AG10803 (cell line): ENCODE measurements at places on chromosomes 5 and 9.
A peak's percentile ranks its signal among the peaks of the same experiment; 100 is the strongest.

DNA sequence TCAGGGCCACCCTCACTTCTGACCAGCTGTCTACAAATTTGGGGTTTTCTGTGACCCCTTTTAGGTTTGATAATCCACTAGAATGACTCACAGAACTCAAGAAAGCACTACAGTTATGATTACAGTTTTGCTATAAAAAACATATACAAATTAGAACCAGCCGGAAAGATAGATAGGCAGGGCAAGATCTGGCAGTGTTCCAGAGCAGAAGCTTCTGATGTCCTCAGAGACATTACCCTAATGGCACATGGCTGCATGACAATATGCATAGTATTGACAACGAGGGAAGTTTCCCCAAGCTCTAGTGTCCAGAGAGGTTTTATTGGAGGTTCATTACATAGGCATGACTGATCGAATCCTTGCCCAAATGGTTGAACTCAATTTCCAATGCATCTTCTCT, 158.1 kb downstream of the RAB3C start:
- DNase-seq: no peak

- DNase-seq: peak; percentile 14
Observed at GRCh38 chr9:79382458-79382857, 189.3 kb upstream of the TLE4 start.

- peak; percentile 37 for DNase-seq
Observed at GRCh38 chr9:72480921-72481320, 40.5 kb upstream of the TMC1 start.

GRCh38 chr5:87079219-87079618, 188.5 kb upstream of the RASA1 start:
- no peak for DNase-seq

DNA sequence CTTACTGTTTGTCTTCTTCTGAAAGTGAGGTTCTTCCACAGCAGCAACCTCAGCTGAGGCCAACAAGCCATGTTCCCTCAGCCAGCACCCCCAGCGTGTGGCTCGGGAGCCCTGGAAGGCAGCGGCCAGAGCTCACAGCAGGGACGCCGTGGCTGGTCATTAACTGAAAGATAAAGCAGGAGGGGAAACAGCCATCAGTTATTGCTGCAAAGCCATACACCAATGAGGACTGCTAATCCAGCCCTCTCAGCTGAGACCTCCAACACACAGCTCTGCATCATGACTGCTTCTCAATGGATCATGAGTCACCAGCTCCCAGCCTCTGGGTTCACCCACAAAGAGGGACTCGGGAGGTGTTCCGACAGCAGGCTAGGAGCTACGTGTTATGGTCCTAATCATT, 24.3 kb downstream of the ABCA1 start:
- no peak for DNase-seq

- DNase-seq: peak; percentile 0
Observed at GRCh38 chr9:19641046-19641445, 147.8 kb downstream of the SLC24A2 start.

DNA sequence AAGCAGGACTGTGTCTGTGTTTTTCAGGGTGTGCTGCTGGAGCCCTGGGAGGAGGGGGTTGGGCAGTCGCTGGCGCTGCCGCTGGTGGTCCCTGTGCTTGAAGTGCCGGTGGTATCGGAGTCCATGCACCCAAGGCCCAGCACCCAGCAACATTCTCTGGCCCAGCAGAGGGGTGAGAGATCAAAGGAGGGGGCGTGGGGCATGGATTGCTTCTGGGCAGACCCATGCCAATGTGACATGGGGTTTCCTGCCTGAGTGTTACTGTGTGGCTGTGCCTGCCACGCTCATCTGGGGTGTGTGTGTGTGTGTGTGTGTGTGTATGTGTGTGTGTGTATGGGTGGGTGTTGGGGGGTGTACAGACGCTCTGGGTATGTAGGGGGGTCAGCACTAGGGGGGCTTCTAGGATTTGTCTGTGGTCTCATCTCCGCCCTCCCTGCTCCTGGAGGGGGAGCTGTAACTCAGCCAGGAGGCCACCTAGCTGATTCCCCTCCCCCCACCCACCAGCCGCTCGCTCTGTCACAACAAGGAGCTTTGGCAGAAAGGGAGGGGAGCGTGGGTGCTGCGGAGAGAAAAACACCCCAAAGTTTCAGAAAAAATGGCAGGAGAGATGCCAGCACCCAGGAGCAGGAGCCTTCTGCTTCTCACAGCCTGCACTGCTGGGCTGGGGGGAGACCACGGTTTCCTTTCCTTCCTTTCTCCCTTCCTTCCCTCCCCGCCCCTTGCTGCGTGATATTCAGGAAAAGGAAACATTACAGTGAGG, 35.9 kb upstream of the HSPA9 start:
- no peak for DNase-seq

GRCh38 chr5:123085638-123086286, 3.3 kb upstream of the PRDM6 start:
- DNase-seq: no peak

GRCh38 chr5:143228597-143229293, 174.7 kb downstream of the NR3C1 start:
- DNase-seq: no peak

DNA sequence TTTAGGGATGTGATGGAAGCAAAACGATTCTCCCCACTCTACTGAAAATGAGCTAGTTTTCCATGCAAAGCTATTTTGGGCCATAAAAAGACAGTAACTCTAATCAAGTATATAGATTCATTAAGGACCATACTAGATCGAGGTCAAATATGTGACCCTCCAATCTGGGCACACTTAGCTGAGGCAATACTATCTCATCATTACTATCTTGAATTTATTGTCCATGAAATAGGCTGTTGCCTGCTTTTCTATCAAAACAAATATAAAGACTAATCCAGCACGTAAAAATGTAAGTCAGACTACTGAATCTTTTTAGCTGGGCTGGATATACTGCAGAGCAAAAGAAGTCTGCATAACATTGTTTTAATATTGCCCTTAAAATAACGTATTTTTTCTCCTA, 943.1 kb downstream of the NR2F1-AS1 start:
- no peak for DNase-seq

GRCh38 chr5:56264417-56265025, 31.4 kb upstream of the ANKRD55 start:
- peak; percentile 47 for DNase-seq

DNA sequence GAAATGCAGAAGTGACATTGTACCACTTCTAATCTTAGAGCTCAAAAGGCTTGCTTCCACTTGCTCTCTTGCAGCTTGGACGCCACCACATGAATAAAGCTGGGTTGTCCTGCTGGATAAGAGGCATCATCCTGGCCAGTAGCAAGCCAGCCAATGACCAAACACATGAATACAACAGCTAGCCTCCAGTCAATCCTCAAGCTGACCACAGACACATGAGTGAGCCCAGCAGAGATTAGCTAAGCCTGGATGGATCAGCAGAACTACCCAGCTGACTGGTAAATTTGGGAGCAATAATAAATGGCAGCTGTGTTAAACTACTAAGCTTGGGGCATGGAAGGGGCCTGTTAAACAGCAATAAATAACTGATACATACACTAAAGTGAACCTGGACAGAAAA, 121.1 kb upstream of the SLC12A2 start:
- no peak for DNase-seq

- peak; percentile 86 for DNase-seq
Observed at GRCh38 chr5:79011219-79011836, 26.2 kb upstream of the ARSB start.

DNA sequence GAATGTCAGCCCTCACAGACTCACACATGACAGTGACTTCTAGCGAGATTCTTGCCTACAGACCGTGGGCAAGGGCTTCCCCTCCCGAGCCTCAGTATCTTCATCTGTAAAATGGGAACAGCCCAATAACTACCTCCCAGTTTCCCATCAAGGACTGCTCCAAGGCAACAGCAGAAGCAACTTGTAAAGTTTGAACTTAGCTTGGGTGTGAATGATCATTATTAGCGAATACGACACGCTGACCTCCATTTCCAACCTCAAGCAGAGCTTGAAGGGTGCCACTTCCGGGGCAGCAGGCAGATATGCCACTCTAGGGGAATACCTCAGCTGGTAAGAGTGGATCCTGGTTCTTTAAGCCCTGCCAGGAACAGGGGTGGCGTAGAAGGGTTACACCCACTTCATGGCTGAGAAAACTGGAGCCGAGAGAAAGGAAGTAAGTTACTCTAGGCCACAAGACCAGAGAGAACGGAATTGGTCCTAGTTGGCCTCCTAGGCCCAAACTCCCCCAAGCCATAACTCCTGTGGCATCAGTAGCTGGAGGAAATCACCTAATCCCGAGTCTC, 2.0 kb downstream of the RNF44 start:
- peak; percentile 23 for DNase-seq

- peak; percentile 53 for DNase-seq
Observed at GRCh38 chr5:68843624-68844364, 250.0 kb upstream of the SLC30A5 start.

DNA sequence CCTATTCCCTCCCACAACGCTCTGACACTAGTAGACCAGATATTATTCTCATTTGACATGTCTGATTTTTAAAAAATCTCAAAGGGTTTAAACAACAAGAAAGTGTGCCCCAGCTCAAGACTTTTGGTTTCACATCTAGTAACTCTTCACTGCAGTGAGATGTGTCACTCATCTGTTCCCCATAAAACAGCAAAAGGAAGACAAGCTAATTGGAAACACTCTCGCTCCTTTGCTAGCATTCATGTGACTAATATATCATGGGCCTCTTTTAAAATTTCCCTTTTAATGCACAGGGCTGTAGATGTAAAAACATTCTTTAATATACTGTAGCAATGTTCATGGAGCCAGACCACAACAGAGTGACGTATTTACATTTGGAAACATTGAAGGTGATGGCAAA, 372.6 kb downstream of the ZNF608 start:
- DNase-seq: no peak

DNA sequence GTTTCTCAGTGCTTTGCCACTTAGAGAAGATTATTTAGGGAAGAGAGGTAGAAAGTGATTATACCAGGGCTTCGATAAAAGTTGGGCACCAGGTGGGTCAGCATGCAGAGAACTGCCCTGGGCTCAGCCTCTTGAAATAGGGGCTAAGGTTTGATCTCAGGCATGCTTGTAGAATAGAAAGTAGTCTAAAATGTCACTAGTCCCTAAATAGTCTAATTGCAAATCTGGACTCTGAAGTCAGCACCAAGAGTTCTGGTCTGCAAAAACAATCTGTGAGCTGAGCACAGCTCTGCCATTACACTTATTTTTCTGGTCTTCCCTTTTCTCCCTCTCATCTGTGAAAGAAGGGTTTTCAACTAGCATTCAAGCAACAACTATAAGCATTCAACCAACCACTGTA, 248.0 kb downstream of the SMARCA2 start:
- no peak for DNase-seq

GRCh38 chr5:17218353-17219005, 1.0 kb downstream of the BASP1 start:
- peak; percentile 82 for DNase-seq

DNA sequence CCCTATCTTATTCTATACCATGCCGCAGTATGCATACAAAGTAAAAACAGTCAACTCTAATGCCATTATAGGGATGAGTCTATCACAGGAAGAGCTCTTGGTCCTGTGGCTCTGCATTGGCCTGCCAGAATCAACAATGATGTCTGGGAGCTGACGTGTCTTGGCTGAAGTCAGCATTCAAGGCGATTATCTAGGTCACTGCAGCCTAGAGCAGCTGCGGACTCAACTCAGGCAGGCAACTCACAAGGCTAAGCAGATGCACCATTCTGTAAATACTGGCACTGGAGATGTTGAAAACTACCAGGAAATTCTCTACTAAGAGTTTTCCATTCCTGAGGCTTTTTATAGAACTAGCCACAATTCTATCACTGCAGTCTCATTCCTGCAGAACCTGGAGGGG, 13.3 kb downstream of the SPATA9 start:
- DNase-seq: peak; percentile 91

DNA sequence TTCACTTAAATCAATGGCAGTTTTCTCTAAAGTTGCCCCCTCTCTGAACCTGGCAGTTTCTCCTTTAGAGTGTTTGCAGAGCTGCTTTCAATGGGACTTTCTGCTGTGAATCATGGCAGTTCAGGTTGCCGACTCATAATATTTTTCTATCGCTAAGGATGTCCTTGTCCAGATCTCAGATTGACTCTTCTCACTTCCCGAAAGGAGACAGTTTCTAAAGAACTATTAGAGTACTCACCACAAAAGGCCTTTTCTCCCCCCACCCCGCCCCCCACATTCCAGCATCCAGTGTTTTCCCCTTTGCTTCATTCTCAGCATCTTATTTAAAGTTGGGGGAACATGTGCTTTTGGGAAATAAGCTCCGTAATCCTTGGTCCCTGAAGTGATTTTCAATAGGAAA, 443.5 kb upstream of the KLF4 start:
- DNase-seq: peak; percentile 55

GRCh38 chr5:62000646-62001045, 305.4 kb upstream of the KIF2A start:
- DNase-seq: no peak

DNA sequence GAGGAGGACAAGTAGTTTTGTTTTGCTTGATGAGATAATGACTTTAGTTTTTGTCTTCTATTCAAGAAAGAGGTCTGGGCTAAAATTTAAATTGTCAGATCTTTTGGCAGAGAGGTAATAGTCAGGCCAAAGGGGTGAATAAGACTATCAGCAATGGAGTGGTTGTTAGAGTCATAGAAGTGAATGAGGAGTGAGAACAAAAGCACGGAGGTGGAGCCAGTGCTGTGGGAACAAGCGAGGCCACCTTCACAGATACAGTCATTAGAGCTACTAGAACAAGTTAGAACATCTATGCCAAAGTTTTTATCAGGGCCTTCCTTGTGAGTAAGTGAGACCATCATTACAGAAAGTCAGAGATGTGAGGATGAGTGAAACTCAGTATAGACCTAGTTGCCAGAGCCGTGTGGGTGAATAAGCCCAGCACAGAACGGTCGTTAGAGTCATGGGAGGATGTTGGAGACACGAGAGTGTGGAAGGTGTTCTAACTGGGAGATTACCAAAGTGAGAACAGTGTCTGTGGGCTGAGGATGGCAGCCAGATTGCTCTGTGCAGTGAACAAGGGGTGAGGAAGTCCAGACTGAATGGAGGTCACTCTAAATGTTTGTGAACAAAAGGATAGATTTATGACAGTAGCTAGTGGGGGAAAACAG, 135.1 kb downstream of the RPS23 start:
- no peak for DNase-seq

GRCh38 chr5:44900273-44900954, 91.7 kb downstream of the MRPS30 start:
- DNase-seq: no peak

DNA sequence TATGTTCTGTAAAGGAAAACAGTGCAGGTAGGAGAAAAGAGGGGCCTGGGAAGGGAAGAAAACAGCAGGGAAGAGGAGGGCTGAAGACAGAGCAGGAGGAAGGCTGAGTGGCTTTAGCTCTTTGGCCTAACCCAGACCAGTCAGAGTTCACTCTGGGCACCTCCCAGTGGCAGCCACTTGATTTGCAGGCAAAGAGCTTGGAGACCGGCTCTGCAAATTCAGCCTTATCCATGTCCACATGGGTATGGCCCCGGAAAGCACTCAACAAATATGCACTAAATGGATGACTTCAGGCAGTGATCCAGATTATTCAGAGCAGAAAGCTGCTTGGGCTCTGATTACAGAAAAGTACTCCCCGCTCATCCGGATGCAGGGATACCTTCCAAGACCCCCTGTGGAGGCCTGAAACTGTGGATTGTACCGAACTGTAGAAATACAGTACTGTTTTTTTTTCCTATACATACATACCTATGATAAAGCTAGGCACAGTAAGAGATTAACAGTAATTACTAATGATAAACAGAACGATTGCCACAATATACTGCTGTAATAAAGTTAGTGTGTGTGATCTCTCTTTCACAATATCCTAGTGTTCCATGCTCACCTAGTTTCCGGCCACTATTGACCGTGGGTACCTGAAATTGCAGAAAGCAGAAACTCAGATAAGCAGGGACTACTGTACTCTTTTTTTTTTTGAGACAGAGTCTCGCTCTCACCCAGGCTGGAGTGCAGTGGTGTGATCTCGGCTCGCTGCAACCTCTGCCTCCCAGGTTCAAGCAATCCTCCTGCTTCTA, 4.6 kb upstream of the RNU6ATAC start:
- DNase-seq: no peak
